Posterior vena cava (tissue), 2 donors: ENCODE measurements at places on chromosomes 1 and 21. TPM values are rescaled to one million over a fixed set of nuclear protein-coding genes. Genes with fewer than 3 reads are reported as not detected.

- no peak for DNase-seq
Observed at GRCh38 chr1:22731924-22732720, 21.5 kb downstream of the EPHB2 start.

- no peak for DNase-seq
Observed at GRCh38 chr1:74835051-74835450, 102.1 kb downstream of the TYW3 start.

DNA sequence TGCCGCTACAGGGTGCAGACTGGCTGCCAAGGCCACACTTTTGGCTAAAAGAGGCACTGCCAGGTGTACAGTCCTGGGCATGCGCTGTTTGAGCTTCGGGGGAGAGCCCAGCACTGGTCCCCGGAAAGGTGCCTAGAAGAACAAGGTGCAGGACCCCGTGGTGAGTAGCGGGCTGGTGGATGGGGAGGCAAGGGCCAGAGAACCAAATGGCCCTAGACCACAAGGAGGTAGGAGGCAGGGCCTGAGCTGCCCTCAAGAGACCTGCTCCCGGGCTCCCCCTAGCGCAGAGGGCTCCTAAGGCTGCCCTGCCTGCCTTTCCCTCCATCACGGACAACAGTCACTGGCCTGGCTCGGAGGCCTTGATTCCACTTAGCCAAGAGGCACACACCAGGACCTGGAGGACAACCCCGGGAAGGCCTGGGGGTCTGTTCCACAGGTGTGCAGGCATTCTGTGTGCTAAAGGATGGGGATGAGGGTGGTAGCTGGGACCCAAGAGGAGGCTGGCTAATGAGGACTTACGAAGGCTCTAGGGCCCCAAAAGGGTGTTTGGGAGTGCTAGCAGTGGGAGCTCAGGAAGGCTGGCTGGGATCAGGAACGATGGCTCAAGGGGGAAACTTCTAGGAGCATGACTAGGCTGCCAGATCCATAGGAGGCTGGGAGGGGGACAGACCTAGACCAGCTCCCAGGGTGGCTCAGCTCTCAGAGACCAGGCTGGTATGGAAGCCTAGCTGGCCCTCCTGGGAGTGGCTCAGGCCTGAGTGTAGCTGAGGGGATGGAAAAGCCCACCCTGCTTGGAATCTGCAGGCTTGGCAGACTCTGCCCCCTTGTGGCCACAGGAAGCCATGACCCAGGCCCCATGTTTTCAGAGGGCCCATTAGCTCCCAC is 742 bp downstream of the ARTN start:
- DNase-seq: peak; percentile 88

- no peak for DNase-seq
Observed at GRCh38 chr1:55868026-55868425, 652.9 kb upstream of the USP24 start.

- DNase-seq: no peak
Observed at GRCh38 chr1:189357317-189357716, 1120.3 kb downstream of the BRINP3 start.

SPRR3 gene
- total RNA-seq: not detected

IFT25 gene
- total RNA-seq: 22.5 TPM
